ENCODE measurements at places on chromosomes 12 and 14. TPM values are rescaled to one million over a fixed set of nuclear protein-coding genes. Genes with fewer than 3 reads are reported as not detected.
A peak's percentile ranks its signal among the peaks of the same experiment; 100 is the strongest.

TSHR gene
- 0.15 TPM for total RNA-seq

RAD9B gene
- total RNA-seq = 0.25 TPM

SBNO1 gene
- 13.8 TPM for total RNA-seq

SPPL3 gene
- total RNA-seq = 17.5 TPM

CRIP1 gene
- 3.2 TPM for total RNA-seq

MYH6 gene
- total RNA-seq = not detected

EFS gene
- 0.68 TPM for total RNA-seq

AMDHD1 gene
- 81.5 TPM for total RNA-seq

ACSS3 gene
- total RNA-seq = 47.4 TPM

PTPRR gene
- not detected for total RNA-seq

DNA sequence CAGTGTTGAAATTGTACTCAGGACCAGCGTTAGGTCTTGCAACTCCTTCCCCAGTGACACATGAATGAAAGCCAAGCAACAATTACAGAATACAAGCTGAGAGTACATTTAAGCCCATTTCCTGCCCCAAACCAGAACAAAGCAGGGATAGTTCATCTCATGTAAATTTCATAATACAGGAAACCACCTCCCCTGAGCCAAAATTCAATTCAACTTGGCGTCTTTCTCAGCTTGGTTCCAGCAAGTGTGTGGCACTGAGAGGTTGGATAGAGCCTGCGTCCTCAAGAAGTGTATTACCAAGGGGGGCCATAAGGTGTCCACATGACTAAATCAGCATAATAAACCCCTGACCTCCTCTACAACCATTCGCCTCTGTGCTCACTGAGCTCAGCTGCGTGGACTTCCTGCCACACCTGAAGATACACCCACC, 278.9 kb upstream of the CRY1 start:
- no peak for DNase-seq

- no peak for DNase-seq
Observed at GRCh38 chr12:27015730-27016076, 1.5 kb upstream of the TM7SF3 start.

GRCh38 chr14:104753528-104754212, 723 bp downstream of the SIVA1 start:
- DNase-seq = no peak

GRCh38 chr12:50914872-50915484, 37.4 kb upstream of the HIGD1C start:
- no peak for DNase-seq

GRCh38 chr14:102415671-102416070, 52.9 kb downstream of the TECPR2 start:
- DNase-seq = no peak

GRCh38 chr14:52735921-52736489, 6.0 kb downstream of the STYX start:
- no peak for DNase-seq

DNA sequence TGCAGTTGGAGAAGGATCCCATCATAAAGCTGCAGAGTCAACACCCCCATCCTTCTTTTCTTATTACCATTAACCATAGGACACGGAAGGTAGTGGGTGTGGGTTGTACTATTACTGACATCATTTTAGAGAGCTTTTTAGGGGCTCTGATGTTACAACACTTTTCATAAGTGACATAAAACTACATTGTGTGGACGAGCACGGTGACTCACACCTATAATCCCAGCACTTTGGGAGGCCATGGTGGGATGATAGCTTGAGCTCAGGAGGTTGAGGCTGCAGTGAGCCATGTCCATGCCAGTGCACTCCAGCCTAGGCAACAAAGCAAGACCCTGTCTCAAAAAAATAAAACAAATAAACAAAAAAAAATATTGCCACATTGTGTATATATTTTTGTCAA, 167.1 kb downstream of the DUSP6 start:
- no peak for DNase-seq

DNA sequence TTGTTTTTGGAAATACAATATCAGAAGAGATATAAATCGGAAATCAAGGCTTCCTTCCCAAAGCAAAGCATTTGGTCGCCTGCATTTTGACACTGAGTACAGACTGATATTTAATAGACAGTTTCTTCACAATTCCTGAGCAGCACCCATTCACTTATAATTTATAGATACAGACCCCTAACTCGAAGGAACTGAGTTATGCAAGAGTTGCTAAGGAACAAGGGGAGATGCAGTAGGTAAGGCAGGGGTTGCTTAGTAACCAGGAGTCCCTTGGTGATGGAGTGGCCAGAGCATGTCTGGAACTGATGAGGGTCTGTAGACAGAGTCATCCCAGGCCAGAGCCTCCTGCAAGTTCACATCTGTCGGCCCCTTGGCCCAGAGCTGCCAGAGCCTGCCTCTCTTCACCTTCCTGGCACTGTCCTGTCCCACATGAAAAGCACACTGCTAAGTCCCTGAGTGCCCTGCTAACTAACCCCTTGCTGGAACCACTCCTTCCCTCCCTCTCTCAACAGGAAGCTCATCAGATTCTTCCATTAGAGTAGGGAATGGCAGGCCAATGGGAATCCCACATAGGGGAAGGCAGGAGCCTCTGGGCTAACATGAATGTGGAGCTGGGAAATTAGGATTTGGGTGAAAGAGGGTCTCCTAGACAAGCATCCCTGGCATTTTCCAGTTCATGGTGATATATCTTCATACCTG, 3.6 kb upstream of the DHRS2 start:
- no peak for DNase-seq

- DNase-seq = no peak
Observed at GRCh38 chr14:36805131-36805559, 143.5 kb downstream of the PAX9 start.

- no peak for DNase-seq
Observed at GRCh38 chr14:64726585-64726890, 22.3 kb downstream of the PLEKHG3 start.

- DNase-seq = no peak
Observed at GRCh38 chr14:102751088-102751487, 26.2 kb upstream of the TRAF3 start.

DNA sequence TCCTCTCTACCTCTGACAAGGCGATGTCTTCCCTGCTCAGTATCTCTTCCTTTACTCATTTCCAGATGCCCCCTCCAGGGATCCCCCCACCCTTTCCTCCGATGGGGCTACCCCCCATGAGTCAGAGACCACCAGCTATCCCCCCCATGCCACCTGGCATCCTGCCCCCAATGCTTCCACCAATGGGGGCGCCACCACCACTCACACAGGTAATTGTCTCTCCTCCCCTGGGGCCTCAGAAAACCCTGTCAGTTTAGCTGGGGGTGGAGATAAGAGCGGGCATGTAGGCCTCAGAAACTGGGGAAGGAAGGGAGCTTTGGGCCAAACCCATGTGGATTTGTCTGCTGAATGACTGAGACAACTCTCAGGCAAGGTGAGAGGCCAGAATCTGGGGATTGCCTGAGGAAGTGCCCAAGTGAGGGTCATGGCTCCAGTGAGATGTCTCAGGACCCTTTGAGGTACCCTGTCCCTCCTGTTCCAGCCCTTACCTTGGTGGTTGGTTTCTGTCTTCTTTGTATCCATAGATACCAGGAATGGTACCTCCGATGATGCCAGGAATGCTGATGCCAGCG, 8.1 kb downstream of the PRPF40B start:
- no peak for DNase-seq

DNA sequence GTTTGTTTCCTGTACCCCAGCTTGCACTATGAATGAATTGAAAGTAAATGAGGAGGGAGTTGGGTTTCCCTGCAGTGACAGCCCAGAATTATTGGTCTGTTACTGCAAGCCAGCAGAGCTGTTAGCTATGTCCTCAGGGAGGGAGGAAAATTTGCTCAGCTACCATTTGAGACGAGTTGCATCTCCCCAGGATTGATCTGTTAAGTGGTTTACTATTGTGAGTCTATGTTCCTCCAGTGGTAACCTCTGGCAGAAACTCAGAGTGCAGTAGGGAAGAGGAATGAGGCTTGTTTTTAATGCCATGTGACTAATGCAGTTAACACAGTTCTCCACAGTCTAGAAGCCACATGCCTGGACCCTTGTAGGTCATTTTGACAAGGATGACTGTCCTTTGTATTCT, 173.9 kb downstream of the SLC15A4 start:
- DNase-seq = no peak

- DNase-seq = no peak
Observed at GRCh38 chr12:46267575-46267824, 1.3 kb downstream of the SLC38A1 start.

GRCh38 chr12:23561364-23562345, 387.8 kb downstream of the SOX5 start:
- no peak for DNase-seq

DNA sequence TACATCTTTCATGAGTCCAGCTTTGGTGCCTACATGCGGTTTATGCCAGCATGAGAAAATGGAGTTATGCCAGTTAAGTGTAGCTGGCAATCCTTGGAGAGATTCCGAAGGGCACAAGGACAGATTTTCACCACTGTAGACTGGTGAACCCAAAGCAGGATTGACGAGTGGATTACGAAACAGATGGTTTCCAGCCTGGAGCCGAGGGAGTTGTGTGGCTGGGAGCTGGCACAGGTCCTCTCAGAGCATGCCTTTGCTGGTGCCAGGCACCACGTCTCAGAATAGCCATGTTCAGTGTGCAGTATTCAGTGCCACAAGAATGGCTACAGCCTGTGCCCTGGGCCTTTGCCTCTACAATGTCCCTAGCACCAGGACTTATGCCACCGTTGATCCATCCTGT, 13.2 kb downstream of the KCNH3 start:
- DNase-seq = peak; percentile 88

GRCh38 chr14:102824832-102825231, 47.6 kb downstream of the TRAF3 start:
- DNase-seq = peak; percentile 85

GRCh38 chr12:115297445-115297844, 613.5 kb upstream of the TBX3 start:
- no peak for DNase-seq

DNA sequence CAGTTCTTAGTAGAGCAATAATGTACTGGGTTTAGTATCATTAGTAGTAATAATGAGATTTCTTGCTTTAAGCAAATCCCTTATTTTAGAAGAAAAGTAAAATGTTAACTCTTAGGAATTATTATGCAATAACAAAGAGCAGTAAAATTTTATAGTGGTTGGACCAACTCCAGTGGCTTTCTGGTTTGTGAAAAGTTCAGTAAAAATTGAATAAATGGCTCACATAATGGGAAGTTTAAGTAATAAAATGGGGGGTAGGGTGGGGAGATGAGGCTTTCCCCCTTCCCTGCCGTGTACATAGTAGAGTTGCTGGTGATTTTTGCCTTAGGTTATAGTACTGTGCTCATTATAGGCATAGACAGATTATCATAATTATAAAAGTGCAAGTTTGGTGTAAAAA, 250.5 kb upstream of the ATP2B1 start:
- DNase-seq = no peak

GRCh38 chr12:34333337-34333736, 311.0 kb downstream of the ALG10 start:
- DNase-seq = no peak

- no peak for DNase-seq
Observed at GRCh38 chr14:96117101-96117897, 78.1 kb downstream of the C14orf132 start.

DNA sequence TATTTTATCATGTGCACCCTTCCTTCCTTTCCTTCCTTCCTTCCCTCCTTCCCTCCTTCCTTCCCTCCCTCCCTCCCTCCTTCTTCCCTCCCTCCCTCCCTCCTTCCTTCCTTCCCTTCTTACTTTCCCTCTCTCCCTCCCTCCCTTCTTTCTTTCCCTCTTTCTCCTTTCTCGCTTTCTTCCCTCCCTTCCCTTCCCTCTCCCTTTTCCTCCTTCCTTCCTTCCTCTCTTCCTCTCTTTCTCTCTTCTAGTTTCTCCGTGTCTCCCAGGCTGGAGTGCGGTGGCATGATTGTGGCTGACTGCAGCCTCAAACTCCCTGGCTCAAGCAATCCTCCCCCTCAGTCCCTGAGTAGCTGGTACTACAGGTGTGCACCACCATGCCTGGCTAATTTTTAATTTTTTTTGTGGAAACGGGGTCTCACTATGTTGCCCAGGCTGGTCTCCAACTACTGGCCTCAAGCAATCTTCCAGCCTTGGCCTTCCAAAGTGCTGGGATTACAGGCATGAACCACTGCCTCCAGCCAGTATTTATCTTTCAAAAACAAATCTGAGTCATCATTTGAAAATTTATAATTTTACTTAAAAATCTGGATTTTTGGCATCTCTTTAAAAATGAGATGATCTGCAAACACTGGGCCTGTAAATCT, 7.8 kb downstream of the C1RL start:
- no peak for DNase-seq

- DNase-seq = no peak
Observed at GRCh38 chr12:56160193-56160763, 2.1 kb downstream of the MYL6 start.

DNA sequence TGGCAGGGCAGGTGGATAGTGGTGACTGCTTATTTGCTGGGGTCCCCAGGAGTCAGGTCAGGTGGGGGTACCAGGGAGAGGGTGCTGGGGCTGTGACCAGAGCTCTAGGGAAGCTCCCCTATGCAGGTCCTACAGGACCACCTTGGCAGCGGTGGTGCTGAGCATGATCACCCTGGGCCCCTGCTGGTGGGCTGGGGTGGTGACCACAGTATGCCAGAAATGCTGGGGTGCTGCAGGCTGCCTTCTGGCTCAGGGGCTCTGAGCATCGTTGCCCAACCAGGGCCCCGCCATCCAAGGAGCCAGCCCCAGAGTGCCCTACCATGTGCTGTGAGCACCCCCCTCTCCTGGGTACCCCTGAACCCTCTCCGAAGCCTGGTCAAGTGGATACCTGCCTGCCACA, 17.5 kb upstream of the NUDT14 start:
- no peak for DNase-seq

Data from left lobe of liver (tissue), 2 donors.